ENCODE measurements at places on chromosomes 7 and 10.

- no peak for DNase-seq
These were observed 110.4 kb downstream of the PON1 start for GRCh38 chr7:95213809-95214492.

DNA sequence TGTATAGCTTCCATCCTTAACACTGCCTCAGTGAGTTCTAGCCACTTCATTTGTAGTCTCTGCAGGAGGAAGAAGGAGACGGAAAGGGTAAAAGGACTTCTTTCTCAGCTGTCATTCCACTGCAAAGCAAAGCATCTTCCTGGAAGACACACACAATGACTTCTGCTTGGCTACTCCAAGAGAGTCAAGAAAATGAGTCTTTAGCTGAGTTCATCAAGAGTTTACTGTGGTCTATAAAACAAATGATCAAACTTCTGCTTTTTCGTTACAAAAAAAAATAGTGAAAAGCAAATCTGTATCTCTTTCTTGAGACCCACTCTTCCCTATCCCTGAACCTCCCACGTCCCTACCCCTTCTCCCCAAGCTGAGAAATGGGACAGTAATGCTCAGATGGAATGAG is 205.0 kb upstream of the AHR start:
- DNase-seq, result no peak

DNA sequence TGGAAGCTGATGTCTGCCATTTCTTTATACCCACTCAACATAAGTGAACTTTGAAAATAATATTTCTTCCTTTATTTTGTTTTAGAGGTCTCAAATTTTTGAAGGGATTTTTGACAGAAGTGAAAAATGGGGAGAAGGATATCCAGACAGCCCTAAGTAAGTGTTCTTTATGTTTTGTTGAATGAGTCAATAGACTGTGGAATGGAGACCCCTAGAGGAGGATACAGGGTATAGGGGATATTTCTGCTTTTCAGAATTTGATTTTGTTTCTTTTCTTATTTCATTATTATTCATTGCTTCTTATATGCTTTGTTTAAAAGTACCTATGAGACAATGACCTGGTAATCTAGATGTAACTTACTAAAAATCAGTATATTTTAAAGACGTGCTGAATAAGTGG is 34.4 kb downstream of the PLEKHA8 start:
- no peak for DNase-seq

GRCh38 chr10:110269374-110270318 is 35.1 kb downstream of the SMNDC1 start:
- DNase-seq, result no peak

DNA sequence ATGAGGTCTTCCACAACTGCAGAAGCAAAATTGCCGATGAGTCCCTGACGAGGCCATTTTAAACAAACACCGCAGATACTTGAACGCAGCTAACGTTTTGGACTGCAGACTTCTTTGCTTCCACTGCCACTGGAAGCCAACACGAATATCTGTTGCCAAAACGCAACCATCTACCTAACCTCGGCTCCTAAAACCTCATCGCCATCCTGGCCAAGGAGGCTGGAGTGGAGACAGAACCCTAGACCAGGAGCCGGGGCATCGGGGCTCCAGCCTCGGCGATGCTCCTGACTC is 493 bp downstream of the WDR91 start:
- DNase-seq, result no peak

DNA sequence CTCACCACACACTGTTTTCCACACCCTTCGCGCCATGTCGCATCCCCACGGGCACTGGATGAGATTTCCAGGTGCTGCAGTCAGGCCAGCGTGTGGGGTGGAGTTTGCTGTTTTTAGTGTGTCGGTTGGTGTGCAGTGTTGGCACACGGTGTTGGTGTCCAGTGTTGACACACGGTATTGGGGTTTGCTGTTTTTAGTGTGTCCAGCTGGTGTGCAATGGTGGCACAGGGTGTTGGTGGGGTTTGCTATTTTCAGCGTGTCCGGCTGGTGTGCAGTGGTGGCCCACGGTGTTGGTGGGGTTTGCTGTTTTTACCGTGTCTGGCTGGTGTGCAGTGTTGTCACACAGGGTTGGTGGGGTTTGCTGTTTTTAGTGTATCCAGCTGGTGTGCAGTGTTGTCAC is 20.1 kb upstream of the PRKAR1B start:
- no peak for DNase-seq

DNA sequence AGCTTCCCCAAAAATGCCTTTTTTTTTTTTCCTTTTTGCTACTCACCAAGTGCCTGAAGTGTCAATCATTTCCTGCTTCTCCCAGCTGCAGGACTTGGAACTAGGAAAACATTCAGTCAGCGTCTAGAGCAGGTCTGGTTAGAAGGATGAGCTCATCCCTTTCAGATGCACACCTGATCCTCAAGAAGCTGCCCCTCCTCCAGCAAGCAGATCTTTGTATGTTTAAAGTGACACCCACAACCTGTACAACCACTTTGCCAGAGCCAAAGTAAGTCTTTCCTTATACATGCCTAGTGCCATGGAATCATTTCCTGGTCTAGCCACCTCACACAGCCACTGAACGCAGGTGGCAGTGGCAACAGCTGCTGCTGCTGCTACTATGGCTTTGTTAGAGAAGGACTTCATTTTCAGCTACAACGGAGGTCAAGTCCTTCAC is 10.4 kb upstream of the USP54 start:
- DNase-seq, result no peak

GRCh38 chr7:24924375-24924774 is 55.6 kb downstream of the OSBPL3 start:
- DNase-seq, result no peak

- no peak for DNase-seq
These were observed 36.9 kb upstream of the PTF1A start for GRCh38 chr10:23155169-23155568.

DNA sequence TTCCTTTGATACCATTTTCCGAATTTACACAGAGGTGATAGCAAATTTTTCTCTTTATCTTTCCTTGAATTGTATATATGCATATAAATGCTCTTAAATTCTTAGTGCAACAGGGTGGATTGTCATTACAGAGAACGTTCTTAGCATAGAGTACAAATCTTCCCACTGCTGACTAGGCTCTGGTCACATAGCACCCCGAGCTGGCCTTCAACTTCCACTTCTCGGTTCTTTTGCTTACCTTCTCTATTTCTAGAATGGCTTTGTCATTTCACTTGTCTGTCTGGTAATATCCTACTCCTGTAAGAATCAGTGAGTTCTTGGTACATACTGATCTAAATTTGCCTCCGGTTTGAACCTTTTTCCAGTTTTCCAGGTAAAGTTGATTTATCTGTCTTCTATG is 13.4 kb downstream of the ADIRF start:
- no peak for DNase-seq

DNA sequence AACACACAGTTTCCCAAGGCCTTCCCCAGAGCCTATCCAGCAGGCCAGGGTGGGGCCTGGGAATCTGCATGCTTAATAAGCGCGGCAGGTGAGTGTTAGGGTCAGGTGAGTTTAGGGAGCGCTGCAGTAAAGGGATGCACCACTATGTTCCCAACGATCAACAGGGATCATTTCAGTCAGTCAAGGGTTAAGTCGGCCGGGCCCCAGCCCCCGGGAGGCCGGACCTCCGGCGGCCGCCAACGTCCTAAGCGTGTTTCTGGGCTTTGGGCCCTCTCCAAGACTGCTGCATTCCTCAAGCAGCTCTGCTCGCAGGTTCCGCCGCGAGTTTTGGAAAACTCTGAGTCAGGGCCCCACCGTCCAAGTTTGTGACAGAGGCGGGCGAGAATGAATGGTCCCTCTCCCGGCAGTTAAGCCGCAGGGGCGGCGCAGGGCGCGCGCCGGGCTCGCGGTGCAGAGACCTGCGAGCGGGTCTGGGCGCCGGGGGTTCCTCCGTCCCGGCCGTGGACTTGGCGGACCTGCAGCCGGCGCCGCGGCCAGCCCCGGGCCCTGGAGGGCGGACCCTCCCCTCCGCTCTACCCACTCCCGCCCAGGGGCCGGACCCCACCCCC is 81.6 kb downstream of the ARHGAP22 start:
- no peak for DNase-seq

- DNase-seq, result no peak
These were observed 819 bp downstream of the TMED4 start for GRCh38 chr7:44580945-44581878.

DNA sequence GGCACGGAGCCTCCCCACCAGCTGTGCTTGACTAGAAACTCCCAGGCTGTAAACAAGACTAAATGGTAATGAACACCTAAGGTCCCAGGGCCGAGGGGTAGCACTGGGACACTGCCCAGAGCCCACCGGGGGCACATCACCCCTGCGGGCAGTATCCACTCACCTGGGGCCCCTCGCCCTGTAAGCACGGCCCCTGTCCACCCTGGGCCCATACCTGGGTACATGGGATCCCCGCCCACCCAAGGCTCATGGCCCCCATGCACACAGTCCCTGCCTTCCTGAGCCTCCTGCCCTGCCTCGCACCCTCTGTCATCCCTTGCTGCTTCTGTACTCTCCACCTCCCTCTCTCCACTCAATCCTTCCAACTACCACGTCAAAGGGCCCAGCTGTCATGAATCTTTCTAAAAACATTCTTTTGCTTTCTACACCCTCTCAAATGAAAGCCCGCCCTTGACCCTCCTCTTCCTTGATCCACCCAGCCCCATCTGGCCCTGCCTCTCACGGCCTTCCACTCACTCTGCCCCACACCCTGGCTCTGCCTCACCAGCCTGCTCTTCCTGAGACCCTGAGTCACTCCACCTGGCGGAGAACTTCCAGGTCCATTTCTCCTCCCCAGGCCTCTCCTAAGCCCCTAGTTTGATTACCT is 173.1 kb downstream of the PARD3 start:
- DNase-seq, result no peak

- DNase-seq, result no peak
These were observed 41.4 kb downstream of the EBF3 start for GRCh38 chr10:129922598-129923123.

- peak; percentile 2 for DNase-seq
These were observed 62.3 kb downstream of the TFPI2 start for GRCh38 chr7:93828260-93828659.

- DNase-seq, result peak; percentile 10
These were observed 54.0 kb upstream of the RPA3 start for GRCh38 chr7:7772397-7772821.

DNA sequence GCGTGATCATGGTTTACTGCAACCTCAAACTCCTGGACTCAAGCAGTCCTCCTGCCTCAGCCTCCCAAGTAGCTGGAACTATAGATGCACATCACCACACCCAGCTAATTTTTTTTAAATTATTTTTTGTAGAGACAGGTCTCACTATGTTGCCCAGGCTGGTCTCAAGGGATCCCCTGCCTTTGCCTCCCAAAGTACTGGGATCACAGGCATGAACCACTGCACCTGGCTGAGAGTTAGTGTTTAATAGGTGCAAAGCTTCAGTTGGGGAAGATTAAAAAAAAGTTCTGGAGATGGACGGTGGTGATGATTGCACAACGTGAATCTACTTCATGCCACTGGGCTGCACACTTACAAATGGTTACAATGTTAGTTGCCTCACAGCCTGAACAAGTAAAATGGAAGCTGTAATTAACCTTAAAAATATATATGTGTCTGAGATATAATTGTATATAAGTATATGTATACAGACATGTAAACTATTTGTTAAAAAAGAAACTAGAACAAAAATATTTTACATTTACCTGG is 106.4 kb upstream of the ZNF438 start:
- DNase-seq, result no peak

DNA sequence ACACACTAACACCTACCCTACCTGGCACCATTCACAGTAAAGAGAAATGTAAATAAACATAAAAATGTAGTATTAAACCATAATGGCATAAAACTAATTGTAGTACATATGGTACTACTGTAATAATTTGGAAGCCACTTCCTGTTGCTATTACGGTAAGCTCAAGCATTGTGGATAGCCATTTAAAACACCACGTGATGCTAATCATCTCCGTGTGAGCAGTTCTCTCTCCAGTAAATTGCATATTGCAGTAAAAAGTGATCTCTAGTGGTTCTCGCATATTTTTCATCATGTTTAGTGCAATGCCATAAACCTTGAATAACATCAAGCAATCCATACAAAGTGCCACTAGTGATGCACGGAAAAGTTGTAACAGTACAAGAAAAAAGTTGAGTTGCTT is 75.4 kb downstream of the CFTR start:
- DNase-seq, result no peak

GRCh38 chr7:1054861-1055450 is 10.6 kb downstream of the GPR146 start:
- DNase-seq, result no peak

GRCh38 chr10:244227-244626 is 109.0 kb downstream of the ZMYND11 start:
- no peak for DNase-seq

DNA sequence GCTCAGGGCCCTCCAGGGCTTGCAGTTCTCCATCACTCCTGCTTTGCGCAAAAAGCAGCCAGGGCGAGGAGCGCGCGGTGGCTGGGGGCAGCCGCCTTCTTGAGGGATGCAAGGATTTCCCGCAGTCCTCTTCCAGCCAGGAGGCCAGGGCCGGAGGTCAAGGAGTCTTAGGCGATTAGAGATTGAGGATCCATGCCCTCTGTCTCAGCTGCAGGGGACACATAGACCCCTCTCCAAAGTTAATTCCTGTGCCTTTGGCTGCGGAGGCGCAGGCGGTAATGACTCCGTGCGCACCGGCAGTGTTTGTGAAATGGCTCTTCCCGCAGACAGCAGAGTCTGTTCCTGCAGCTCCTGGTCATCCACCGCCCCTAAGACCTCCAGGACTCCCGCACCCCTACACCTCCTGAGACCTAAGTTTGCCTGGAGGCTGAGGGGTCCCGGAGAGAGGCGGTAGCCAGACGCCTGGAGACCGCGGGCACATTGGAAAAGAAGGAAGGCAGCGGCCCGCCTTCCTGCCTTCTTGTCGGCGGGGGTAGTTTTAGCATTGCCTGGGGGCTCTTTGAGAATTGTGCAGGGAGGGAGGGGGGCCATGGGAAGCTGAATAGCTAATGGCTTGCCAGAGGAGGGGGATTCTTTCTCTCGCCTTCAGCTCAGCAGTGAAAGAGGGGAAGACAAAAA is 3.3 kb upstream of the NEUROG3 start:
- DNase-seq, result no peak

DNA sequence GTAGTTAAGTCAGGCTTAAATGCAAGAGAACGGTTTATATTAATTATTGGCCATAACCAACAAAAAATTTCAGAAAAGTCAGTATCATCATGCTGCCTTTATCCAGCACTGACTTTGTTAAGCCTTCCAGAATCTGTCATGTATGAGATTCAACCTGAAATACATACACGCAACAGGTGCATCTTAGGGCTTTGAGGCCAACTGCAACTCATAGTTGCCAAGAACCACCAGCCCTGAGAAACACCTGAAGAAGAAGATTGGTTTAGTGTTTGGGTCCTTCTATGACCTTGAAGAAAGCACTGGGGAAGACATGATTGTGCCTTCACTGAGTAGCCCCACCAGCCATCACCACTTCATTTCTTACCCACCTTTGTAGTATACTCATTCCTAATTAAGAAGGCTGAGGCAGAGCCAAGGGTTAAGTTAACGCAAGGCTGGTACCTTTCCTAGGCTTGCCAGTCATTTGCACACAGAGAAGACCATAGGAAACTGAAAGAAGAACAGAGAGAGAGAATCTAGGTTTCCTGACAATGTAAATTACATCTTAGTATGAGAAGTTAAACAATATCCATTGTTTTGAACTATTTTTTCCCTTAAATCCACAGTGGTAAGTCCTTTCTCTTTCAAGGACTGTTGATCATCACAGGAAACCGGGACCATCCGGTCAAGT is 200.1 kb upstream of the PRKCQ start:
- DNase-seq, result peak; percentile 14

Data from GM06990 (cell line).